ENCODE measurements at places on chromosomes 5 and 9. TPM values are rescaled to one million over a fixed set of nuclear protein-coding genes. Genes with fewer than 3 reads are reported as not detected.
A peak's percentile ranks its signal among the peaks of the same experiment; 100 is the strongest.

DNA sequence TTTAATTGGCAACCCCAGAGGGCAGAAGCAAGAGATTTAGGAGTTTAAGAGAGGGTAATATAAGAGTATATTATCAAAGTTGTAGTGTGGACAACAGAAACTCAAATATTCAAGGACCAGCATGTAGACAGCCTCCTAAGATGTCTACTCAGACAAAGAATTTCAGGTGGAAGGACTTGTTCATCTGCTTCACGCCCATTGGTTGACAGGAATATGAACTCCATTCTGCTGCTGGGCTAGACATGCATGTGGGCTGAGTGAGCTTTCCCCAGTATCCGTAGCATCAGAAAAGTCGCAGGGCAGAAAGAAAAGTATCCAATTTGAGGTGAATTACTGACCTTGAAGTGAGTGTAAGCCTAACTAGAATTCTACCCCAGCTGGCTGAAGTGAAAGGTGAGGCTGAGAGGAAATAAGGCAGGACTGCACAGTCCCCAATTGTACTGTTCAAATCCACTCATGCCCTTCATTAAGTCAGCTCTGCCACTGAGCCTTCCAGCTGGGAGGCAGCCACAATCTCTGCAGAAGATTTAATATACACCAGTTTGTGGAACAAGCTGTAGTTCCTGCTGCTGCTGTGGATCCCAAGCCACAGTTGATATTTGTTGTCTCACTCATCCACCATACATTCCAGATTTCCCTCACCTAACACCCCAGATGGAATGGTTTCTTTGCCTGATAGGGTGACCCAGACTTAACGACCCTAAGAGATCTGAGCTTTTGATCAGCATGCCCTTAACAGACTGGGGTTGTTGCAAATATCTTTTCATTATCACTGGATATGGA, 41.2 kb downstream of the PDCD1LG2 start:
- DNase-seq, result no peak

DNA sequence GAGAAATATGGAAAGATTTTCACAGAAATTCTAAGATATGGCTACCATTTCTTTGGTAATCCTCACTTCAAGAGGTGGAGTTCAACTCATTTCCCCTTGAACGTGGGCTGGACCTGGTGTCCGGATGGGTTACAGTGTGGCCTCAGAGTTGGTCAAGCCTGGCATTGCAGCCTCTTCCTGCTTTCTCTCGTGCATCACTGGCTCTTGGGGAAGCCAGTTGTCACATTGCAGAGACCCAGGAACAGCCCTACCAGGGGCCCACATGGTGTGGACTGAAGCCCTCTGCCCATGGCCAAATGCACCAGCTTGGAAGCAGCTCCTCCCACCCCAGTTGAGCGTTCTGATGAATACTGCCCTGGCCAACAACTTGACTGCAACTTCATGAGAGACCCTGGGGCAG, 47.7 kb upstream of the FCN1 start:
- no peak for DNase-seq

DNA sequence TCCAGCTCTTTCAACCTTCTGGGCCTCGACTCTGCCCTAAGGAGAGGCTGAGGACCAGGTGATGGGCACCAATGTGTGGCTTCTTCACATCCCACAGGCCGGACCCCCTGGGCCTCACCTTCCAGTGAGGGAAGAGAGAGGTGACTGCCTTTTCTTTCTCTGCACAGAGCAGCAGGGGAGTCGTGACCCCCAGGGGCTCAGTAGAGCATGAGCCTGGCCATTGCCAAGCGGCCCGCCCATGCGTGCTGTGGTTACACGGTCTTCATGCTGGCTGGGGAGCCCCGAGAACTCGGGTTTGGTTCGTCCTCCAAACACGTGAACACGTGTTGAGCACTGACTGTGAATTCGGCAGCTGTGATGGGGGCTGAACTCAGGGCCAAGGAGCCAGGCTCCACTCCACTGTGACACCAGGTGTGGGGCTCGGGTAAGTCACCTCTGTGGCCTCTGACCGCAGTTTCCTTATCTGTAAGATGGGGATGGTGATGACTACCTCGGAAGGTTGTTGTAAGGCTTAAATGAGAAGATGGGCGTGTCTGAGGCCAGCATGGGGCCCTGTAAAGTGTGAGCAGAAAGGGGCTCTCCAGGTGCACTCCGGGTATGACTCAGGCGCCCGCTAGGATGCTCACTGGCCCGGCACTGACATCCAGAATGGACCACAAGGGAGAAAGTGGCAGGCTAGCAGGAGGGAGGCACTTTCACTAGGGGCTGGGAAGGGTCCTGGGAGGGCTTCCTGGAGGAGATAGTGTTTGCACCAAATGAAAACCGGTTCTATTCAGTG, 13.4 kb upstream of the GRHPR start:
- DNase-seq, result peak; percentile 49

The THG1L gene
- 14.5 TPM for total RNA-seq

The ZNF454 gene
- 0.70 TPM for total RNA-seq

GRCh38 chr9:112599732-112600131, 113.1 kb downstream of the KIAA1958 start:
- no peak for DNase-seq

Data from left colon (tissue), 2 donors.